Heart right ventricle (tissue), 16 donors: ENCODE measurements at places on chromosomes 5 and 9. TPM values are rescaled to one million over a fixed set of nuclear protein-coding genes. Genes with fewer than 3 reads are reported as not detected.

DNA sequence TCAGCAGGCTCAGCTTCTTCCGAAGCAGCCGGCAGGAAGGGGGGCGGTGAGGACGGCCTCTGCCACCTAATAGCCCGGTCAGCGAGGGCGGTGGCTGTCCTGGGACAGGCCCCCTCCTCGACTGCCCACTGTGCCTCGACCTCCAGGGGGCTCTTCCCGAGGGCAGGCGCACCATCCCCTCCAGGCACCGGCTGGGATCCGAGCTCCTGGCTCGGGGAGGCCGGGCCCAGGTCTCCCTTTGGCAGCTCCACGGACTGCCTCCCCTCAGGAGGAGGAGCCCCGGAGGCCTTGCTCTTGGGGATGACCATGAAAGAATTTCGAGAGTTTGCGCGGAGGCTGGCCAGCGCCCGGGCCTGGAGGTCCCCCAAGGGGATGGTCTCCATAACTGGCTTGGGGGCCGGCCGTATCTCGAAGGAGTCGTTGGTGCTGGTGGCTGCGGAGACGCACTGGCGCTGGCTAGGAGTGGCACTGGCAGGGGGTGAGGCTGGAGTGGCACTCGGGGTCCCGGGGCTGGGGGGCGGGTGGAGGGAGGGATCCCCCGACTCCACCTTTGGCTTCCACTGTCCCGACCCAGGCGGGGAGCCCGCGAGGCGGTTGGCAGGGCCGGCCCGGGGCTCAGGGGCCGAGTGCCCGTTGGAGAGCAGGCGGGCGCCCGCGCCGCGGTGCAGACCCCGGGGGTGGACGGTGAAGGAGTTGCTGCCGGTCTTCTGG lies 975 bp downstream of the TPRN start:
- DNase-seq = no peak

DPH7 gene
- total RNA-seq = 18.5 TPM

DNA sequence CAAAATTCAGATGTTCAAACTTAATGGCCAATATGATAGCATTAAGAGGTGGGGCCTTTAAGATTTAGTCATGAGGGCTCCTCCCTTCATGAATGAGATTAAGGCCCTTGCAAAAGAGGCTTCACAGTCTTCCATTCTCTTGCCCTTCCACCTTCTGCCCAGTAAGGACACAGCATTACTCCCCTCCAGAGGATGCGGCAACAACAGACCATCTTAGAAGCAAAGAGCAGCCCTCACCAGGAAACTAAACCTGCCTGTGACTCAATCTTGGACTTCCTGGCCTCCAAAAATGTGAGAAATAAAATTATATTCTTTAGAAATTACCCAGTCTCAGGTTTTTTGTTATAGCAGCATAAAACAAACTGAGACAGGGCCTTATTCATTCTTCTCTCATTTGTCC lies 8.2 kb downstream of the AP3B1 start:
- DNase-seq = no peak

DNA sequence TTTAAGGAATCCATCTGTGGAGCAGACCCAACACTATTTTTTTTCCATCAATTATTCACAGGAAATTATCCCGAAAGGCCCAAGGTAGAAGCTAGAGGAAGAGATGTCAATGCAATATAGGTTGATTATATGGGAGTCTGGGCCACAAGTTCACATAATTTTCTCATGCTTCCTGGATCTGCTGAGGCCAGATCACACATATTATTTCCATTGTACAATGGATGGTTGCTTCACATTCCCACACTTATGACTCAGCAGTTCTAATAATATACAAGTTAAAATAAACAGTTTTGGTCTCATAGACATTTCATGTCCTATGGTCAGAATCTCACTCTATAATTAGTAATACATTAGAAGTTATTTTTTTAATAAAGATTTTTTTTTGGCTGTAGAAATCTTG lies 66.0 kb upstream of the PTPRD start:
- DNase-seq = no peak

- no peak for DNase-seq
Measured at GRCh38 chr9:68653141-68653595, 51.9 kb upstream of the PIP5K1B start.

DNA sequence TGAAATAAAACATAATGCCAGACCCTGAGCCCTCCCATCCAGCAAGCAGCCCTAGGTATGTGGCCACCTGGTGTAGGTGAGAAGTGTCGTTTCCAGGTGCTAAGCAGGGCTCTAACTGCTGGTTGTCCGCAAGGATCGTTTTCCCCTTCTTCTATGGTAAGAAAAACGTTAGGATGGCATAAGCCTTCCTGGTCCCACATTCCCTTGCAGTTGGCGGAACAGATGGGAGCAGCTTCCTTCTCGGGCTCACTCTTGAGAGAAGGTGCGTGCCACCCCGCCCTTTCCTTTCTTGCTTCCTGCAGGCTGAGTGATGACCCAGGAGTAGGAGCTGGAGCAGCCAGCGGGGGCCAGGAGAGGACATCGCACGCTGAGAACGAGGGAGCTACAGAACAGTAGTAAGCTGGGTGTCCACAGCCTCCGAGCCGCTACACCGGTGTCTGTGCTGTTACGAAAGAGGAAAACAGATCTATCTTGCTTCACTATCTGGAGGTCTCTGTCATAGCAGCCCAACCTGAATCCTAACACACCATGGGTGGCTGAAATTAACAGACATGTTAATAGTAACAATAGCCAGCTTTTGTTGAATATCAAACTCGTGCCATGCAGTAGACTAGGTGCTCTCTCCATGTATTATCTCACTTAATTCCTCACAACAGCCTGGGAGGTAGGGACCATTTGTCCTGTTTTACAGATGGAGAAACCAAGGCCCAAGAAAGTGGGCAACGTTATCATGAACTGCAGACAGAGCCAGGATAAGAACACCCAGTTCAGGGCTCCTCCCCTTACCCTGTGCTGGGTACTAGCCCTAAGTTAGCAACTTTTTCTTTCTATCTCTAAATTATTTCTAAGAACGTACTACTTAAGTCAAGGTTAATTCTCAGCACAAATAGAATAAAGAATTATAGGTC lies 139.8 kb downstream of the COL23A1 start:
- no peak for DNase-seq

DNA sequence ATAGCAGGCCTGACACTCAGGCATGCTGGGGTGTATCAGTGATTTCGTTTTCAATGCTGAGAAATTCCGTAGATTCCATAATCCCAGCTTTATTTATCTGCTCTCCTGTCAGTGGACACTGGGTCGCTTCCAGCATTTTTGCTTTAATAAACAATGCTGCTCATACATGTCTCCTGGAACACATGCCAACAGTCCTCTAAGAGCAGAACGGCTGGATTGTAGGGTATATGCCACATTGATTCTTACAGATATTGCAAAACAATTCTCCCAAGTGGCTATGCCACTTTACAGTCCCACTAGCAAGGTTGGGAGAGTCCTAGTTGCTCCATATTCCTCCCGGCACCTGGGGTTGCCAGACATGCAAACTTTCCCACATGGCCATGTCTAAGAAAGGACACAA lies 81.9 kb downstream of the RAPGEF1 start:
- no peak for DNase-seq

DNA sequence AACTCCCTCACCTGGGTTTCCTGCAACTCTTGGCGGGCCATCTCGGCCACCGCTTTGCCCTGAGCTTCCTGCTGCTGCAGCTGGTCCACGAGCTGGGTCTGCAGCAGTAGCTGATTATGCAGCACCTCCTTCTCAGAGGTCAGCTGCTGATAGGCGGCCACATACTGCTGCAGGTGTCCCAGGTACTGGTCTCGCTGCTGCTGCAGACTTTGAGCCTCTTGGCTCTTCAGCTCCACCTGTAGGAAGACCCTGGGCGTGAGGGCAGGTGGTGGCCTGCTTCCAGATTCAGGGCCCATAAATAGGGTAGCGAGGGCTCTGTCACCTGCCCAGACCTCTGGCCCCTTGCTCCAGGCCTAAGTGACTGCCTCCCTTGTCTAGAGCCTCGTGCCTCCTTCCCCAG lies 16.7 kb downstream of the GOLGA2 start:
- DNase-seq = no peak

DNA sequence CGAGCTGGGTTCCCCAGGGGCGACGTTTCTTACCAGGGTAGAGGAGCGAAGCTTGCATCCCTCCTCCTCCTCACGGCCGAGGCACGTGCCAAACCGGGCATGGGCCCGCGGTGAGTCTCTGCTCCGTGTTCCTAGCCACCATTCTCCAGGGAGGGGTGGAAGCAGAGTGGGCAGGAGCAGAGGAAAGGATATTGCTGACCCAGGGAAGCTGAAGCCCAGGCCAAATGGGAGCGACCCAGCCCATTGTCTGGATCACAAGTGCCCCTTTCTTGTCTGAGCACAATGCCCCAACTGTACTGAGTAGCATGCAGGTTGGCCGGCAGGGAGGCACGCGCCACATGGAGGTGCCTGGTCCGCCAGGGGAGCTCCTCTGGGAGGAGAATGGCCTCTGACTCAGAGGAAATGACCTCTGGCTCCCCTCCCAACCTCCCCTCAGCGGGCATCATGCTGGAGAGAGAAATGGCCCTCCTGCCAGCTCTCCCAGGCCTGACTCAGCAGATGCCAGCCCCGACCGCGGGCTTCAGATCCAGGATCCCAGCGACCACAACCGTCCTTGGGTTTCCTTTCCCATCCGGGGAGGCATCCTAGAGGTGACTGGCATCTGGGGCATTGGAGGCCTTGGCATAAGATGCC lies 1.1 kb downstream of the PRR7 start:
- DNase-seq = peak; percentile 66

ARHGEF37 gene
- total RNA-seq = 17.9 TPM

DNA sequence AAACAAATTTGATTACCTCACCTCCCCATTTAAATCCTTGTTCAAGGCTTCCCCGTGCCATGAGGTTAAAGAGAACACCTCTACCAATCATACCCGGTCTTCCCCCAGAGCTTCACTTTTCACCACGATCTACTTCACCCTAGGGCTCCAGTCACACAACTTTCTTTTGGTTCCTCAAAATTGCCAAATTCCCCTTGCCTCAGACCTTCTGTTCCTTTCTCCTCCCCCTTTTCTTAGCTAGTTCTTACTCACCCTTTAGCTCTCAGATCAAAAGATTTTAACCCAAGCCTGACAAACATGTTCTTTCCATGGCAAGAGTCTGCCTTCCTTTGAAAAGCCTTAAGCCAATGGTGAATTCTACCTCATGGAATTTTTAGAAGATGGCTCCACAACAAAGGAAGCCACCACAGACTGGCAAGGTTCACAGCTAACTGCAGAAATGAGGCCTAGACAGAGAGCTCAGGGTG lies 56.7 kb downstream of the MAPKAP1 start:
- no peak for DNase-seq

BHMT gene
- not detected for total RNA-seq

DNA sequence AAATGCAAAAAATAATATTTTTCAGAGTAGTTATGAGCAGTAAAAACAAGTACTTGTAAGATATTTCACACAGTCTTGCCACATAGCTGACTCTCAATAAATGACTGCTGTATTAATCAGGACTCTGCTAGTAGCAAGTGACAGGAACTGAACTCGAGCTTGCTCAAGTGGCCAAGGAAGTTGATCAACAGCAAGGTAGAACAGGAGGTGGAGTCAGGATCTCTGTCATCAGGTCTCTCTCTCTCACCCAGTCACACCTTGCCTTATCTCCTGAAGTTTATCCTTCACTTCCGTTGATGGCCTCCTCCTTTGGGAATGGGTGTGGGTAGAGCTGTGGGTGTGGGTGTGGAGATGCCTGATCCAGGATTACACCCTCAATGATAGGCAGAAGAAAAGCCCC lies 107.0 kb downstream of the GPBP1 start:
- DNase-seq = no peak

PCA3 gene
- not detected for total RNA-seq

DNA sequence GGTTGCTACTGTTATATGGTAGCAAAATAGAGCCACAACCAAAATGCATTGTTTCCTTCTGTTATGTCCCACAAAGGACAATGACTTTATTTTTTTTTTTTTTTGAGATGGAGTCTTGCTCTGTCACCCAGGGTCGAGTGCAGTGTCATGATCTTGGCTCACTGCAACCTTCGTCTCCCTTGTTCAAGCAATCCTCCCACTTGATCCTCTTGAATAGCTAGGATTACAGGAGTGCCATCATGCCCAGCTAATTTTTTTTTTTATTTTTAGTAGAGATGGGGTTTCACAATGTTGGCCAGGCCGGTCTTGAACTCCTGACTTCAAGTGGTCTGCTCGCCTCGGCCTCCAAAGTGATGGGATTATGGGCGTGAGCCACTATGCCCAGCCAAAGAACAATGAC lies 527.7 kb upstream of the SGCD start:
- no peak for DNase-seq

LMX1B gene
- 0.59 TPM for total RNA-seq

DNA sequence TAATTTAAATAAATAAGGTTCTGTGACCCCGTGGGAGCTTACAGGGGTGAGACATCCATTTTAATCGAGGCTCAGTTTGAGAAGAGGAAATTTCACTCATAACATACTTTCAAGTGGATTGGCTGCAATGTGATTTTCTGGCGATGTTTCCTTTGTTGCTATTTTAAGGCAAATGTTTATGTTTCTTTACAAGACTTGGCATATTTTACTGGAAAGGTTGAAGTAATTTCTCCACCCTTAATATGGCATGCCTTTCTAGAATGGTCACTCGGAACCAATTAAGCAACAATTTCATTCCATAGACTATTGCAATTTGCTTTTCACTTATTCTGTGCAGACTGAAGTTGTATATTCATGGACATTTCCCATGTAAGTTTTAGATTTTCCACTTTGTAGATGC lies 438.0 kb upstream of the WWC1 start:
- DNase-seq = no peak

- no peak for DNase-seq
Measured at GRCh38 chr9:130030651-130031127, 12.3 kb downstream of the FNBP1 start.

USP20 gene
- total RNA-seq = 10.9 TPM

DOCK2 gene
- 1.6 TPM for total RNA-seq

GRCh38 chr9:20620650-20621470 lies 1.4 kb downstream of the MLLT3 start:
- DNase-seq = peak; percentile 31

DNA sequence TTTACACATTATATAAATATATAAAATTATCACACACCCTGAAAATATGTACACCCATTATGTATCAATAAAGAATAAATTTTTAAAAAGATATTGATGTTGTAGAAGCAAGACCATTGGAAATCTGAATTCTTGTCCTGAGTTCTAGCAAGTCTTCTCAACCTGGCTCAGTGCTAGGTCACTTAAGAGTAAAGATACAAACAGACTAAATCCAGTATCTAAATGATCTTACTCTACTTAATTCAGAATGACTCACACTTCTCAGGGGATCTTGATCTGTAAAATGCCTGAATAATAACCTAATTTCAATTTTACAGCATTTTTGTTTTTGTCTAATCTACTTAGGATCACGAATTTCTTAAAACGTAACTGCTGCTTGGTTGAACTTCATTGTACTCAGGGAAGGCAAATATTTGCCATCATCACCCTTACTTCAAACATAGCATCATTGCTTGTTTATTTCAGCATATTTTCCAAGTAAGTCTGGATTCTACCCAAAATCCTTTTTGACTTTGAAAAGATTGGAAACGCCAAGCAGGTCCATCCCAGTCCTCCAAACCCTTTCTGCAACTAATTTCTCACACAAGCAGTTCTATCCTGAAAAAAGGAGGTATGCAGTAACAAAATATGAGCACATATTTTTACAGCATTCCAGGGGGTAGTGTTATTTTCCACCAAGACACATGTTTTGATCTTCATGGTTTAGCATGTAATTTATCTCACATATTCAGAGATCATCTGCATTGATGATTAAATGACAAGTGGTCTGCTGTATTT lies 582.6 kb downstream of the PSAT1 start:
- no peak for DNase-seq

GRCh38 chr9:109417585-109418544 lies 80.2 kb downstream of the PTPN3 start:
- DNase-seq = no peak
